ENCODE measurements at places on chromosomes 7 and 10.

DNA sequence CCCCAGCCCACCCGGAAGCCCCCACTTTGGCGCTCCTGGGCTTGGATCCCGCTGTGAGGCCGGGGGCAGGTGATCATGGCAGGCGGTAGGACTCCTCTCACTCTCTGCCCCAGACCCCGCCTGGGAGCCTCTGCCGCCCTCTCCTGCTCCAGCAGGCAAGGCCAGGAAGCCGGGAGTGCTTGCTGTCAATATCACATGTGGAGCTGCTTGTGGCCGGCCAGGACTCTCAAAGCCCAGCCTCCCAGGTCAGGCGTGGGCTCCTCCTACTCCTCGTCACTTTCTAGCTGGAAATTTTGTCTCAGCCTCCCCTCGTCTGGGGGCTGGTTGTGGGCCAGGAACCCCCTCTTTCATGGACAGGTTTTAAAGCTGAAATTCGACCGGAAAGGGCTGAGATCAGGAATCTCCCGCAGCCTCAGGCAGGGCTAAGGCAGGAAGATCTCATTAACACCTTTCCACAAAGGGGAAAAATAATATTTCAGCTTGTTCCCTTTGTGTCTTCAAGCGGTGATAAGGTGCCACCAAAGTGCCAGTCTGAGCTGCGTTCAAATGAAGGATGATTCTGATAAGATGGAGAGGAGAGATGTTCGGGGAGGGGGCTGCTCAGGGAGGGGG lies 273.6 kb upstream of the PODXL start:
- DNase-seq = peak; percentile 17

- peak; percentile 98 for DNase-seq
These were observed 29.6 kb downstream of the STAM start for GRCh38 chr10:17673471-17674061.

DNA sequence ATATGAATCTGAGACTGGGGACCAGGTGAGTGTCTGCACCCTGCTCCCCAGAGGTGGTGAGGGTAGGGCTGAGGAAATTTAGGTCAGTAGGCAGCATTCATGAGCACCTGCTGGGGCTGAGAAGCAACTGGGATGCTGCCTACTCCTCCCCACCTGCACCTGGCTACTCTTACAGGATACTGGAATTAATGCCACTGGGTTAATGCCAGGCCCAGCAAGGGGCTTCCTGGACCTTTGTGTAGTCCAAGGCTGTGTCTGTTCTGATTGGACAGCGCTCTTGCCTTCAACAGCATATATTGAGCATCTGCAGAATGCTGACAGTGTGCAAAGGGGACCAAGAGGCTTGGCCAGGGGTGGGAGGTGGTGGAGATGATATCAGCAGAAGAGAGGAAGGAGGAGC lies 32.1 kb downstream of the ADCYAP1R1 start:
- no peak for DNase-seq

DNA sequence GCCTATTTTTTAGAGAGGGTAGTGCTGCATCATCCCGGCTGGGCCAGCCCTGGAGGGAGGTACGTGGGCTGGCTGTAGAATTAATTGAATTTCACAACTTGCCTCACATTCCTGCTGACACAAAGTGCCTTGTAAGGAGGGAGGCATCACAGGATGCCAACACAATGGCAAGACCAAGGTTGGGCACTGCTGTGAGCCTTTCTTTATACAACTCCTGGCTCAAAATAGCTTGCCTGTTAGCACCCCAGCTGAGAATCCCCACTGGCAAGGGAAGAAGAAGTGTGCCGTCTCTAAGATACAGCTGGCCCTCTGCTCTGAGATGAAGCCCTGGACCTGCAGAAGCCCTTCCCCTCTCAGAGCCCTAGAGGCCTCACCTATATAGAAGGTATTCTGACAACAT lies 873.9 kb downstream of the GRID1 start:
- no peak for DNase-seq

GRCh38 chr10:101062232-101063049 lies 652 bp downstream of the KAZALD1 start:
- DNase-seq = peak; percentile 51

DNA sequence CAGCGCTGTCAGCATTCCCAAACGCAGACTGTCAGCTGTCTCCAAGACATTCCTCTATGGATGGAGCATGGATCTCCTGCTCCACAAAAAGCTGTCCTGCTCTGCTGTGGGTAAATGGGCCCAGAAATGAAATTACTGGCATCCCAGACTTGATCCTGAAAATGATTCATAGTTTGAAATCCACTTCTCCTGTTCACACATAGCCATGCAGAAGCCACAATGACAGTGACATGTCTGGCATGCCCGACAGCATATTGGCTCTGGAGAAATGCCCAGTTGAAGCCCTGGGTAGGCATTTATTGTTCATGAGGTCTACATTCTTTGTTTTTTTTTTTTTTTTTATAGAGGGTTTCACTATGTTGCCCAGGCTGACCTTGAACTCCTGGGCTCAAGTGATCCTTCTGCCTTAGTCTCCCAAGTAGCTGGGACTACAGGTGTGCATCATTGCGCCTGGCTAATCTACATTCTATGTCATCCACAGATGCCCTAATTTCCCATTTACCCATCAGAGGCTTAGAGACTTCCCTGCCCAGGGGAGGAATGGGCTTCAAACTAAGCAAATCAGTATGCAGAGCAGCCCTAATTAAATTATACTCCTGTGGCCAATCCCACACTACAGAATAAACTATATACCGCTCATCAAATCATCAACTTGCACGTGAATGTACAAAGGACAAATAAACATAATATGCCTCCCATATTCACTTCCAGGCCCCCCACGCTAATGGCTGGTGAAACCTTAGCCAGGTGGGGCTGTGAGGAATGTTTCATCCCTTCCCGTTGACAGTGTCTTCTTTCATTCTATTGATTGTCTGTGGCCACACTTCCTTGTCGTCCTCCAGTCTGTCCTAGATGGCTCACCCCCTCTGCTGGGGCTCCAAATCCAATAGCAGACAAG lies 61.8 kb upstream of the EEPD1 start:
- DNase-seq = no peak

GRCh38 chr7:94314413-94315410 lies 80.0 kb upstream of the COL1A2 start:
- no peak for DNase-seq

DNA sequence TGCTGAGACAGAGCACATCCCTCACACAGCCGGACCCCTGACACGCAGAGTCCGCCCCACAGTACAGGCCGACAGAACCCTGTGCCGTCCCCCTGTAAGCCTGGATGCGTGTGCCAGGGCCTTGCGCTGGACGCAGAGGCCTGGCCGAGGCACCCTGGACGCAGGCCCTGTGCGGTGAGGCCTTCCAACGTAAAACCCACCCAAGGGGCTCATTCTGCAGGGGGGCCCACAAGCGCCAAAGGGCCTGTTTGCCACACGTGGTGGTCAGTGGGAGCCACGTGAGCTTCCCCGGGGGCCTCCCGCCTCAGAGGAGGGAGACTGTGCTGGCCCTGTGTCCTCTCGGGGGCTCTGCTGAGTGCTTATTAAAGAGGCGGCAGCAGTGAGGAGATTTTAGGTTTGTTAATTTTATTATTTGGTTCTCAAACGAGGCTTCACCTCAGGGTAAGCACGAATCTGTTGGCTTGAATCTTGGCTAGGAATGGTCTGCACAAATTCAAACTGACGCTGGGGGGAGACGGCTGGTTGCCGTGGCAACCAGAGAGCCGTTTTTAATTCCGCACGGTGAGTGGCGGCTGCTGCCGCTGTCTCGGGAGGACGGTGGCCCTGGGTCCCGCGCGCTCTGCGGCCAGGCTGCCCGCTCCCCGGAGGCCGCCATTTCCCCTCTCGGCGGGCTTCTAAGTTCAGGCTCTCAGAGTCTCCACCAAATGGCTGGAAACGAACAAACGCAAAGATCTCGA lies 4.9 kb upstream of the ADGRA1 start:
- no peak for DNase-seq

DNA sequence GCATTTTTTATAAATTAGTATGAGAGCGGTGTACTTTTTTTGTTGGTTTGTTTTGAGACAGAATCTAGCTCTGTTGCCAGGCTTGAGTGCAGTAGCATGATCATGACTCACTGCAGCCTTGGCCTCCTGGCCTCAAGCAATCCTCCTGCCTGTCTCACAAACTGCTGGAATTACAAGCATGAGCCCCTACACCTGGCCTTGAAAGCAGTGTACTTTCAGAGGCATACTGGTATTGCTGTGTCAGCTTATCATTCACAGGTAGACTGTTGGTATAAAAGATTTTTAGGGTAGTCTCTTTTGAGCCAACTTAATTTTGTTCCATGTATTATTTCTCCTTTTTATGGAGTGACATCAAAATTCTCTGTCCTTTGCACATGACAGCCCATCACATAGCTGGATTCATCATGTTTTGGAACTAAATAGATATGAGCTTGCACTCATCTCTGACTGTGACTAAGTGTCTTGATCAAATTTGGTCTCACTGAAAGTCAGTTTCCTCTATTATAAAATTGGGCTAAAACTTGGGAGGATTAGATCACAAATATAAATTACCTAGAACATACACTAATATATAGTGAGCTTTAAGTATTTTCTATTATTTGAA lies 12.4 kb downstream of the GNAT3 start:
- peak; percentile 99 for DNase-seq

GRCh38 chr7:96899108-96899507 lies 106.2 kb upstream of the DLX6 start:
- no peak for DNase-seq

- DNase-seq = no peak
These were observed 235.1 kb upstream of the AUTS2 start for GRCh38 chr7:69363136-69363535.

GRCh38 chr10:1187855-1188557 lies 131.8 kb downstream of the WDR37 start:
- no peak for DNase-seq

DNA sequence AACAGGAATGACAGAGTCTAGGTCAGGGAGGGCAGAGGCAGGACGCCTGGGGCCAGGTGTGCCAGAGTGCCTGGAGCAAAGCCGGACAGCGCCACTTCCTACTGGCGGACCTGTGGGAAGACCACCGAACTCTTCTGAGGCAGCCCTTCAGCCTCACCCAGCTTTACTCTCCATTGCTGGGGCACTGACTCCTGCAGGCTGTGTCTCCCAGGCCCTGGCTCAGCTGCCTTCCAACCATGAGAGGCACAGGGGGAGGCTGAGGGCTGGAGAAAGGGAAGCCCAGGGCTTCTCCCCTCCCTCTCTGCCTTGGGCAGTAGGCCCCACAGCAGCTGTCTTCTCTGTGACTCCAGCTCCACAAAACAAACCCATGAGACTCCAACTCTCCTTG lies 139.6 kb upstream of the UNC5B start:
- no peak for DNase-seq

DNA sequence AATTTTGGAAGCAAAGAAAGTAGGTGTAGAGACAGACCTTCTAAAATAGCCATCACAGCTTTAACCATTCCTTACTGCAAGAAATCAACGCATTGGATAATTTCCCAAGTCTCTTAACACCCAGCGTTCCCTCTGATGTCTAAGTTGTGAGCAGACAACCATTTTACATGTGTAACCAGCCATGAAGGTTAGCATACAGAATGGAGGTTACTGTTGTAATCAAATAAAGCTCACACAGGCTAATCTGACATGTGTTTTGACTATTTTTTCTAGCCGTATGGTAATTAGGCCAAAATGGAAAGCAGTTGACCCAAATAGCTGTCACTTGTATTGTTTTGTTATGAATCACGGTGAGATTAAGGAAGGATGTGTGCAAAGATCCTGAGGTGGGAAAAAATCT lies 336.4 kb downstream of the RNLS start:
- DNase-seq = no peak

- no peak for DNase-seq
These were observed 169.4 kb downstream of the KIAA1217 start for GRCh38 chr10:24378126-24378920.

DNA sequence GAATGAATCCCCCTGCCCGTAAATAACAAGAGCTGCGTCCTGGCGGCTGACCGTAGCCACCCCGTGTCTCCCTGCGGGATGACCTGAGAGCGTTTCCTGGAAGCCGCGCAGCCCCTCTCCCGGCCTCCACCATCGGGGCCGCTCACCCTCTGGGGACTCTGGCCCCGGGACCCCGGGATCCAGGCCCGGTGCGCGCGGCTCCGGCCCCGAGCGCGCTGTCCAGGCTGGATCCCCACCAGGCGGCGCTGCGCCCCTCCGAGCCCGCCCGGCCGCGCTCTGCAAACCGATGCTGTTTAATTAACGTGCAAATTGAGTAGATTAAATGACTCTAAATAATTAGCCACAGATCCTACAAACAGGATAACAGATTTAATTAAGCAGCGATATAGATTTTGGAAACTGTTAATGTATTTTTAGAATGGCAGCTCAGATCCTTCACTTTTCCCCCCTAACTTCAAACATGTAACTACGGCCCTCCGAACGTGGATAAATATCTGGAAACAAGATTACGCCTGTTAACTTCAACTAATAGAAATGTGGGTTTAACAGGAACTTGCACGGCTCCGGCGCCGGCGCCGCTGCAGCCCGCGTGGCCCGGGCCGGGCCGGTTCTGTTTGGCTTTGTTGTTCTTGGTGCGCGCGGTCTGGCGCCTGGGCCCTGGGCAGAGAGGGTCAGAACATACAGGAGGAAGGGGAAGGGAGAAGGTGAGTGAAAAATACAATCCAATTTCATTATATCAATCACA lies 7.1 kb upstream of the UNCX start:
- peak; percentile 19 for DNase-seq

GRCh38 chr7:71558806-71559613 lies 427.1 kb downstream of the GALNT17 start:
- peak; percentile 23 for DNase-seq

DNA sequence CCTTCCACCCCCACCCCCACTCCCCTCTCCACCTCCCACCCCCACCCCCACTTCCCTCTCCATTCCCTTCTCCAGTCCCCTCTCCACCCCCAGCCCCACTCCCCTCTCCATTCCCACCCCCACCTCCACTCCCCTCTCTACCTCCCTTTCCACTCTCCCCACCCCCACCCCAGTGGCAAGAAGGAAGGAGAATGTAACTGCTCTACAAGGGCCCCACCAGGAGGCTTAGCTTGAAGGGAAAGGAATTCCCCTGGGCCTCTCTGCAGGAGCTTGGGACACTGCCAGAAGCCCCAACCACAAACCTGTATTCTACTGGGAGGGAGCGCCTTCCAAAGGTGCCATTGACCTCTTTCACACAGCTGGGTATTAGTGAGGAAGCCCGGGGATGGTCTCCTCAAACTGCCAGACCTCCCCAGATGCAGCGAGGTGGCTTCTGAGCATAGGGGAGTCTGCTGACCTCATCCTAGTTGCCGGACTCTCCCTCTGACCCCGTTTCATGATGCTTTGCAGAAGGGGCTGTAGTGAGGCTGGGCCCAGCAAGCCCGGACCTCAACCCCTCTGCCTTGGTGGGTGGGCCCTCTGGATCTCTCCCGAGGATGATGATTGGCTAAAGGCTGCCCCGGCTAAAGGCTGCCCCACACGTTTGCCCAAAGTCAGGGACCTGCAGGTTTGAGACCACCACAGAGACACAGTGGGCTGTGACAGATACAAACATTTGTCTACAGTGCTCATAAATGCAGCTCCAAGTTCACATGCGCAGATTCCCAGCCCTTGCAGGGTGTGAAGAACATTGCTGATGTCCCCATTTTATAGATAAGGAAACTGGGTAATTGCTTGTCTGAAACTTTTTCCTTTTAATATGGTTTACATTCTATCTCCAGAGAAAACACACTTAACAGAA lies 2.9 kb downstream of the DEPP1 start:
- DNase-seq = peak; percentile 95
